ENCODE measurements at places on chromosomes 5 and 9.

GRCh38 chr5:165263536-165263935 is 1758.1 kb downstream of the MAT2B start:
- no peak for DNase-seq

GRCh38 chr9:129698254-129698757 is 32.9 kb downstream of the PRRX2 start:
- DNase-seq: no peak

GRCh38 chr5:124512236-124512635 is 234.2 kb downstream of the ZNF608 start:
- no peak for DNase-seq

GRCh38 chr9:108823829-108824228 is 32.0 kb downstream of the ACTL7B start:
- no peak for DNase-seq

DNA sequence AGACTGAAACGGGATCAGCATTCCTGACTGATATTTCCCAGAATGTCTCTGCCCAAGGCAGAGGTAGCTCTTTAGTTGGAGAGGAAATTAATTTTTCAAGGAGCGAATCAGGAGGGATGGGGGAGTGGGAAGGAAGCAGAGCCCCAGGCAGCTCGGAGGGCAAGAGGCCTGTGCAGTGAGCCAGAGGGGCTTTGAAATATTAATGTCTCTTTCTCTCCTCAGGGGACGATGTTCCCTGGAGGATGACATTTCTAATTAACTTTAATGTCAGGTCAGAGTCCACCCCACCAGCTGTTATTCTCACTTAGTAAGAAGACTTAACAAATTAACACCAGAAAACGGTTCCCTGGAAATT is 45.6 kb downstream of the SLC6A7 start:
- no peak for DNase-seq

GRCh38 chr9:21070906-21071305 is 6.8 kb downstream of the IFNB1 start:
- no peak for DNase-seq

DNA sequence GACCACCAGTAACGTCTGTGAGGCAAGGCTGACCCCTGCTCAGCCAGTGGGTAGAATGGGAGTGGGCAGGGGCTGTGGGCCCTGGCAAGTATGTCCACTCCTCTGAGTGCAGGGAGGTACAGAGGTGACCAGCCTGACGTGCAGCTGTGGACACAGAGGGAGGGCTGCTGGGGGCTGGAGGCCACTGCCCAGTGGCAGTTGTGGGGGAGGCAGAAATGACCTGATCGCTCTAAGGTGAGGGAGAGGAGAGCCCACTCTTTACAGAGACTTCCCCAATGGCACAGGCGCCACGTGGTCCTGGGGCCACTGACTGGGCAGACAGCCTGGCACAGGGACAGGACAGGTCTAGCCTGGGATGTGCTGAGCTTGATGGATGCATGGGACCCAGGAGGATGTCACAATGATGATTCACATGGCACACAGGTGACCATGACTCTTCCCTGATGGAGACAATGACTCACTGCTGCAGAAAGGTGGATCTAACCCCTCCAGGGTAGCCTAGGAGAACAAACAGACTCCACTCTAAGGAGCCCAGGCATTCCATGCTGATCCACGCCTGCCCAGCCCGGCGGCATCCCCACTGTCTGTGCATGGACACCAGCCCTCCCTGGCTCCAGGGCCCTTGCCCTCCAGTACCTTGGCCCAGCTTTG is 7.7 kb downstream of the LPCAT1 start:
- no peak for DNase-seq

DNA sequence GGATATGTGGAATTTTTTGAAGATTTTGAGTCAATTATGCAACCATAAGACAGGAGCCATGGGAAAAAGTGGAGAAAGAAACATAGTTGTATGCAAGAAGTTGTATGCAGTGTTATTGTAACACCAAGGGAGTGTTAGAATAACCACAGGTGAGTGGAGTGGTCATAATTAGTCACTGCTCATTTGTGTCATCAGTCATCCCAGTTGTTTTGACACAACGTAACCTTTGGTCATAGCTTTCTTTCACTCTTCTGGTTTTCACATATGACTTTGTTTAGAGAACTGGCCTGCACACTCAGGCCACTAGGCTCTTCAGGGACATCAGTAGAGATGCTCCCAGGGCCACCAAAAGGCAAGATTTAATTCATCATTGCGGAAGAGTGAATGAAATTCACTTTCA is 158.7 kb upstream of the HMHB1 start:
- no peak for DNase-seq

- DNase-seq: no peak
Observed at GRCh38 chr5:65055938-65056337, 287.2 kb downstream of the CWC27 start.

DNA sequence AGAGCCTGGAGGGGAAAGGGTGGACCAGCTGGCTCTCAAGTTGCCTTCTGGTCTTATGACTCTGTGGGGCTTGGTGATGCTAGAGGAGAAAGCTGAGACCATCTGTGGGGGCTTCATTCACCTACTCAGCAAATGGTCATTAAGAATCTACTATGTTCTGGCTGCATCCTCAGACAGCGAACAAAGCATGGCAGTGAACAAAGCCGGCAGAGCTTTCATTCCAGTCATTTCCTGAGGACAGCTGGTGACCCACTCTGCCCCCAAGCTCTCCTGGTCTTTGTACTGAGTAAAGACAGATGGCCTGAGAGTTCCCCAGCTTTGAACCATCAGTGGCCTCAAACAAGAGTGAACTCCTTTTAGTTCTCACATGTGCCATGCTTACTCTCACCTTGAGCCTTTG is 48.0 kb downstream of the FGF1 start:
- no peak for DNase-seq

DNA sequence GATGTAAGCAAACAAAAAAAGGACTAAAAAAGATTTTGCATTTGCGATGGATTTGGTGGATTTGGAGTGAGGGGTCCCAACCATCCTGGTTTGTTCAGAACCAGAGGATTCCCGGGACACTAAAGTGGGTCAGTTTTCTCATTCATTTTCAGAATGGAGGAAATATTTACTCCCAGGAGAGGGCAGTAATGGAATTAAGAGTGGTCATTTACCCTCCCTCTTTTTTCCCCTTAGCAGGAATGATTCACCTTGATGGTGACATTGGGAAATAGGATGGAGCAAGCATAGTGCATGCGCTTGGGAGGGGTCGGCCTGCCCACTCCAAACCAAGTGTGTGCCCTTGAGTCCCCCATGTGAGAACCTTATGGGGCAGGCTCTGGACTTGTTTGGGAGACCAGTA is 164.2 kb upstream of the PUM3 start:
- no peak for DNase-seq

- no peak for DNase-seq
Observed at GRCh38 chr9:34556949-34557348, 32.6 kb downstream of the CNTFR start.

- no peak for DNase-seq
Observed at GRCh38 chr5:124652892-124653441, 93.5 kb downstream of the ZNF608 start.

DNA sequence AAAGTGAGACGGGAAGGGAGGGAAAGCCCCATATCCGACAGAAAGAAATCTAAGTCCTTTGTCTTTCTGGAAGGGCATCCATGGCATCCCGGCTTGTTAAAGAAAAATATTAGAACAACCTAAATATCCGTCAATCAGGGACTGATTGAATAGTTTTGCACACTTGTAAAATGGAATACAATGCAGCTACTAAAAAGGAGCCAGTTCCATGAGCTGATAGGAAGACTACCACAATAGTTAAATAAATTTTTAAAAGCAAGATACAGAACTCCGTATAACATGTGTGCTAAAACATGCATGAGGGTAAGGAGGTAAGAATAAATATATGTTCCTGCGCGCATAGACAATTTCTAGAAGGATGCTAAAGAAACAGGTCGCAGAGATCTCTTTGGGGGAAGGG is 12.8 kb upstream of the GNPDA1 start:
- DNase-seq: no peak

DNA sequence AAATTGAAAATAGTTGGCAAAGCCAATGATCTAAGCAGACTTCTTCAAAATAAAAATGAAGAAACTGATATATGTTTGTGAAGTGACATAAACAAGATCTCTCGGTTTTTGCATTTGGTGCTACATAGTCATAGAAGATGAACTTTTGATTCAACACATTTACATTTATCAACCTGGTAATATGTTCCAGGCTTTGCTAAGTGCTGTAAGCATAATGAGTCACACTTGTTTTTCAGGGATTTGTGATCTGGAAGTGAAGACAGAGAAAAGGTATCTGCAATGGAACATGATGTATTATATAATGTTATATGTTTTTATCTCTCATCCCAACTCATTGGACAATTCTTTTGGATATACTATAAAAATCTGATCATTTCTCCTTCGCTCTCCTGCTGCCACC is 801.4 kb downstream of the BRINP1 start:
- no peak for DNase-seq

GRCh38 chr5:89425062-89425461 is 542.1 kb upstream of the MEF2C start:
- no peak for DNase-seq

- no peak for DNase-seq
Observed at GRCh38 chr5:150689120-150689519, 11.7 kb downstream of the RBM22 start.

- DNase-seq: no peak
Observed at GRCh38 chr9:14311171-14311949, 2.6 kb downstream of the NFIB start.

Data from cortex of kidney (tissue), 1 donor.